IMR-90 (cell line): ENCODE measurements at places on chromosomes 12 and 14. TPM values are rescaled to one million over a fixed set of nuclear protein-coding genes. Genes with fewer than 3 reads are reported as not detected.
A peak's percentile ranks its signal among the peaks of the same experiment; 100 is the strongest.

- no peak for DNase-seq
These were observed at the start of gene ACSS3 for GRCh38 chr12:81077686-81078441. TSS of gene ACSS3 (plus strand) at chr12:81078079. CDS start at chr12:81078121, 42 bp downstream.

GRCh38 chr14:97180304-97181200 lies 383.4 kb downstream of the VRK1 start:
- DNase-seq = no peak

DNA sequence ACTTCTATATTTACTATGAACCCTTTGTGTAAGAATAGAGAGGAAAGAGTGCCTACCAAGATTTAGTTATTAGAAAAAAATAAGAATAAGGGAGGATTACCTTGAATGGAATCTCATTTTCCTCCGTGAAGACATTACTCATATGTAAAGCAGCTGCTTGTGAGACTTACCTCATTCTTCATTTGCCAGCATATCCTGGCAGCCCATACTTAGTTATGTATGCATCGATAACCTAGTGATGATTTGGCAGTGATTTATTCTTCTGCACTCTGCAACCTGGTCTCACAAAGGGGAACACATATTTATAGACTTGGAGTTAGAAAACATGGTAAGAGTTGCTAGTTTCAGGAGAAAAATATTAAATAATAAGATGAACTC lies 56.8 kb downstream of the LRFN5 start:
- DNase-seq = peak; percentile 11

DNA sequence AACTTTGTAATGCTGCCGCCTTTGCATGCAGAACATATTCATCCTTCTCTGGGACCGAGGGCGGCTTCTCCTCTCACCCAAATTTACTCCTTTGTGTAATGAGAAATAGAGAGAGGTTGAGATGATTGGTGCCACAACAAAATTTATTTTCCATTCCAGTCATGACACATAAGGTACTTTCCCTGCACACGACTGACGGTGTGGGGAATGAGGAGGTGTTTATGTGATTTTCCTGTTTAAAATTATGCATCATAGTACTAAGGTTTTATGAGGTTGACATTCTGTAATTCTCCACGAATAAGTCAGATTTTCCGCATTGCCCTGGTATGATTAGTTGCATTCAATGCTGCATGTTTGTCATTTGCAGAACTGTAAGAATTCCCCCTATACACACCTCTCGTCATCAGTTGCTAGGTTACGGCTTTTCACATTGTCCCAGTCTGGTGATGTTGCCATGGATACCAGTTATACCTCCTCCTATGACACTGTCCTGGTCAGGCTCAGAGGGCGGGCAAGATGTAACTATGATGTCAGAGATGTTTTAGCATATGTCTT lies 23.1 kb downstream of the BICDL1 start:
- DNase-seq = peak; percentile 1

GRCh38 chr12:51678086-51678724 lies 87.2 kb downstream of the SCN8A start:
- DNase-seq = peak; percentile 67

- DNase-seq = no peak
These were observed 68.8 kb upstream of the SFSWAP start for GRCh38 chr12:131642101-131642540.

- peak; percentile 59 for DNase-seq
These were observed 247.1 kb downstream of the AKAP6 start for GRCh38 chr14:32576088-32576795.

- DNase-seq = no peak
These were observed 36.5 kb downstream of the SSPN start for GRCh38 chr12:26231921-26232320.

GRCh38 chr14:75182821-75183220 lies 6.4 kb upstream of the TMED10 start:
- DNase-seq = peak; percentile 71

DNA sequence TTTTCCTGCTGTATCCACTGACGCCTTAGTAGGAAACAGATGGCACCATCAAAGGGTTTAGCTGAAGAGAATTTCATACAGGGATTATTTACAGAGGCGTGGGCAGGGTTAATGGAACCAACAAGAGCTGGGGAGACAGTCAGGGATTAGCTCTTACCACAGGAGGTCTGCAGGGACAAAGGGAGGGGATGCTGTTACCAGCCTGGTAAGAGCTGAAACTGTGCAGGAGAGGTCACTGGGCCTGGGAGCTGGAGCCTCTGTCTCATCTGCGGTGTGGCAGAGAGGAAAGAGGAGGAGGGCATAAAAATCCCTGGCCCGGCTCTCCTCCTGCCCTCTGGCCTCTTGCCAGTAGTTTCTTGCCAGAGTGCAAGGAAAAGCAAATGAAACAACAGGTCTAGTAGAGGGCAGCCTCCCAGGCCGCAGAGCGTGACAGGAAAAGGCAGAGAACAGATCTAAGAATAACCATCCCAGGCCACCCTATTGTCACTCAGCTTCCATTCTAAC lies 18.9 kb upstream of the POC1B start:
- no peak for DNase-seq

GRCh38 chr14:105456736-105457617 lies 17.6 kb upstream of the CRIP2 start:
- no peak for DNase-seq

GRCh38 chr12:6195665-6196535 lies 4.3 kb upstream of the CD9 start:
- DNase-seq = peak; percentile 91

GRCh38 chr12:11633968-11634367 lies 15.5 kb upstream of the ETV6 start:
- no peak for DNase-seq

DNA sequence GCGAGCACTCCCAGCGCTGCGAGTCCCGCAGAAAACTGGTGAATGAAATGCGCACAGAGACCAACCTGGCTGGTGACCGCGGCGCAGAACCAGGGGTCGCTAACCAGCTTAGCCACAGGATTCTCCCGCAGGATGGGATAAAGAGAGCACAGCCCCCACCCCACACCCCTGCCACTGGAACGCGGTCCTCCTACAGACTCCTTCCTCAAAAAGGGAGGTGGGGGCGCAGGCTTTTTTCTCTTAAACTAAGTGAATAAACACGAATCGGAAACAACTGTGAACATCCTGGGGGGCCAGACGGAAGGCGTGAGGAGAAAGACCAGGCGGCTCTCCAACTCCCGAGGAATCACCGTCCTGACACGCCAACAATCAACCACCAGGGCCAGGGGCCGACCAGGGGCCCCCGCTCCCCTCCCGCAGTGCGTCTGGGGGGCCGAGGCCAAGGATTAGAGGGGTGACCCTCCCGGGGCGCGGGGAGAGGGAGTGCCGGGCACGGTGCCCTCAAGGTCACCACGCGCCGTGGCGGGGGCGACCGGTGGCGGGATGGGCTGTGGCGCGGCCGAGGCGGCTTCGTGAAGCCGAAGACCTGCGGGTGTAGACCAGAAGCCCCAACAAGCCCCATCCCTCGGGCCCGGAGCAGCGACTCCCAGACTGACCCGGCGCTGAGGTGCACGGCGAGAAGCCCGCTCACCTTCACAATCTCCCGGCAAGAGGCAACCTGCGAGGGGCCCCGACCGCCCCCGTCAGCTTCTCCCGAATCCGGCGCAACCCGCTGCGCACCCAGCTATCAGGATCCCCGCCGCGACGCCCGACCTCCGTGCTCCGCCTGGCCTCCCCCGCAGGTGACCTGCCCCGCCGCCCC lies 704 bp downstream of the ATP2B1 start:
- DNase-seq = peak; percentile 17

DNA sequence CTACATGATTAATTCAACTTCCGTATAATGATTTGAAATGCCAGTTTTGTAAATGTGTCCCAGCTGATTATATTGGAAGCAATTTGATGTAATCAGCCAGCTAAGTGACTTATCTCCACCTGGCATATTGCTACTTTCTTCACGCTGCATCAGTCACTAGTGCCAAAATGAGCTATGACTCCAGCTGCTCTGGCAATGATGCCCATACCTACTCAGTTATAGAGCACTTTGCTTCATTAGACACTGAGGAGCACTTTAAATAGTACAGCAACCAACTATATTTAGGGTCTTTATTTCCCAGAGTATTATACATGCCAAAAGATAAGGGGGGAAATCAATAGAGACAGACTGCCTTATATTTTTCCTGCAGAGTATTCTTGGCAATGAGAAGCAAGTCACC lies 67.9 kb upstream of the LIN7A start:
- no peak for DNase-seq

DNA sequence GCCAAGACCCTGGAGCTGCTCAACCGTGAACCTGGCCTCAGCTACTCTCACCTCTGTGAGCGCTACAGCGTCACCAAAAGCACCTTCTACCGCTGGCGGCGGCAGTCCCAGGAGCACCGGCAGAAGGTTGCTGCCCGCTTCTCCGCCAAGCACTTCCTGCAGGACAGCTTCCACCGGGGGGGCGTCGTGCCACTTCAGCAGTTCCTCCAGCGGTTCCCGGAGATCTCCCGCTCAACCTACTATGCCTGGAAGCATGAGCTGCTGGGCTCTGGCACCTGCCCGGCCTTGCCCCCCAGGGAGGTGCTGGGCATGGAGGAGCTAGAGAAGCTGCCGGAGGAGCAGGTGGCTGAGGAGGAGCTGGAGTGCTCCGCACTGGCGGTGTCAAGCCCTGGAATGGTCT lies 9.3 kb downstream of the VRTN start:
- no peak for DNase-seq

DNA sequence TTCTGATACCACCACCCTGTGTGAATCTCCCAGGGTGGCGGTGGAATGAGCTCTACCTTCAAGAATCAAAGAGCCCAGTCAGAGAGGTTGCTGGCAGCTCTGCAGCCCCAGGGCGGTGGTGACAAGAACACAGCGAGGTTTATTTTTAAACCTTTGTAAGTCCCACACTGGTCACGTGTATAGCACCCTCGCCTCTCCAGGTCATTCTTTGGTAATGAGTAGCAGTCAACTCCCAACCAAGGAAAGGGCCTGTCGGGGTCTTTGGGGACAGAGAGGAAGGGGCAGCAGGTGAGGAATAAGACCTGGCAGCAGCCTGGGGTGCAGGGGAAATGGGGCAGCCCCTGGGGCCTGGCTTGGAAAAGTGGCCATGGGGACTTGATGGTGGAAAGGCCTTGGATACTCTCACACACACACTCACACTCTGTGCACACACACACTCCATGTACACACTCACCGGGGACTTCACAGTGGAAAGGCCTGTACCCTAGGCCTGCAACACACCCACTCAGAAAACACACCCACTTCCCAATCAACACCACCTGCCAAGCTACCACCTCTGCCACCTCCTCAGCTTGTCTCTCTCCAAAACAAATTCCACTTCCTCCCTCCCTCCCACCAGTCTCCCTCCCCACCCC lies 178.6 kb downstream of the DPF3 start:
- DNase-seq = no peak

- no peak for DNase-seq
These were observed 233.3 kb upstream of the PPFIA2 start for GRCh38 chr12:81992461-81992860.

- DNase-seq = peak; percentile 68
These were observed 7.3 kb downstream of the STXBP6 start for GRCh38 chr14:25042362-25043299.

- peak; percentile 81 for DNase-seq
These were observed 3.8 kb upstream of the SCARB1 start for GRCh38 chr12:124867401-124867930.

DNA sequence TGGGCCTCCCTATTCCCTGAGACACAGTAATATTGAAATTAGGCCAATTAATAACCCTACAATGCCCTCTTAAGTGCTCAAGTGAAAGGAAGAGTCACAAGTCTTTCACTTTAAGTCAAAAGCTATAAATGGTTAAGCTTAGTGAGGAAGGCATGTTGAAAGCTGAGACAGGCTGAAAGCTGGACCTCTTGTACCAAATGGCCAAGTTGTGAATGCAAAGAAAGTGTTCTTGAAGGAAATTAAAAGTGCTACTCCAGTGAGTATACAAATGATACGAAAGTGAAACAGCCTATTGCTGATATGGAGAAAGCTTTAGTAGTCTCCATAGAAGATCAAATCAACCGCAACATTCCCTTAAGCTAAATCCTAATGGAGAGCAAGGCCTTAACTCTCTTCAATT lies 140.8 kb downstream of the PTCSC3 start:
- DNase-seq = no peak

- peak; percentile 49 for DNase-seq
These were observed 14.6 kb upstream of the SP1 start for GRCh38 chr12:53365245-53365904.

GRCh38 chr12:13976880-13977279 lies 4.5 kb downstream of the GRIN2B start:
- no peak for DNase-seq

GRCh38 chr14:94181835-94182234 lies 7.7 kb downstream of the PPP4R4 start:
- no peak for DNase-seq

- DNase-seq = no peak
These were observed at the start of gene WNT1 for GRCh38 chr12:48978291-48978740. TSS of gene WNT1 (plus strand) at chr12:48978322. CDS start at chr12:48978651, 329 bp downstream.

- DNase-seq = no peak
These were observed 501.1 kb downstream of the MED13L start for GRCh38 chr12:115776399-115776798.

MAP1LC3B2 gene
- 1.4 TPM in 2 replicates for polyA plus RNA-seq

ST8SIA1 gene
- polyA plus RNA-seq = not detected in 2 replicates

STAT2 gene
- 63.9 and 99.3 TPM in 2 replicates for polyA plus RNA-seq

TRIM9 gene
- 0.09 and 0.24 TPM in 2 replicates for polyA plus RNA-seq

LMO3 gene
- 0.49 and 0.84 TPM in 2 replicates for polyA plus RNA-seq

PGAM5 gene
- 24.1 and 25.2 TPM in 2 replicates for polyA plus RNA-seq

A2M gene
- polyA plus RNA-seq = 3.2 and 3.6 TPM in 2 replicates

MNAT1 gene
- 46.3 and 53.0 TPM in 2 replicates for polyA plus RNA-seq

CLECL1 gene
- not detected in 2 replicates for polyA plus RNA-seq

CDKN1B gene
- 7.9 and 13.9 TPM in 2 replicates for polyA plus RNA-seq

SLC8A3 gene
- polyA plus RNA-seq = not detected in 2 replicates

OTX2 gene
- not detected in 2 replicates for polyA plus RNA-seq

HVCN1 gene
- 1.3 and 1.9 TPM in 2 replicates for polyA plus RNA-seq

SMCO2 gene
- polyA plus RNA-seq = 0.19 and 0.33 TPM in 2 replicates

GLIPR1L1 gene
- not detected in 2 replicates for polyA plus RNA-seq

CRIP2 gene
- polyA plus RNA-seq = 123 and 149 TPM in 2 replicates

CLEC12A gene
- polyA plus RNA-seq = not detected in 2 replicates

IL31 gene
- polyA plus RNA-seq = not detected in 2 replicates

STYK1 gene
- polyA plus RNA-seq = 0.34 and 0.36 TPM in 2 replicates
